ENCODE measurements at places on chromosomes 7 and 10. TPM values are rescaled to one million over a fixed set of nuclear protein-coding genes. Genes with fewer than 3 reads are reported as not detected.

Gene SH2B2
- total RNA-seq = 9.5 TPM

Gene ANKRD2
- not detected for total RNA-seq

Gene DNA2
- 27.6 TPM for total RNA-seq

Gene AKAP9
- total RNA-seq = 84.6 TPM

Gene DNAJC2
- total RNA-seq = 28.2 TPM

Gene LRRC18
- total RNA-seq = not detected

Gene PTPRN2
- total RNA-seq = 16.2 TPM

Gene ASIC3
- 2.2 TPM for total RNA-seq

Gene OPALIN
- total RNA-seq = not detected

Gene ACTL6B
- 2.4 TPM for total RNA-seq

Gene FOXP2
- total RNA-seq = 24.0 TPM

Gene ADRA2A
- 19.3 TPM for total RNA-seq

Gene AKR1C3
- total RNA-seq = 14.6 TPM

Gene TLX1
- total RNA-seq = 0.17 TPM

Gene WDFY4
- 0.05 TPM for total RNA-seq

Gene GIMAP4
- total RNA-seq = not detected

Gene SPDYE2B
- not detected for total RNA-seq

Gene NKX1-2
- 0.48 TPM for total RNA-seq

Gene RBP3
- total RNA-seq = not detected

Gene ZCWPW1
- total RNA-seq = 2.7 TPM

Gene COBL
- 25.7 TPM for total RNA-seq

Gene MRLN
- 0.75 TPM for total RNA-seq

Gene TSPAN14
- 159 TPM for total RNA-seq

Gene FAM24B
- total RNA-seq = not detected

Gene RAMP3
- 0.70 TPM for total RNA-seq

Gene COX15
- 46.5 TPM for total RNA-seq

Gene FAM25A
- not detected for total RNA-seq

Gene C10orf90
- total RNA-seq = 1.5 TPM

Gene HEPACAM2
- 55.7 TPM for total RNA-seq

Gene CHAT
- total RNA-seq = 0.62 TPM

Gene SYT15B
- total RNA-seq = 0.24 TPM

Gene GATA3
- total RNA-seq = 18.5 TPM

Gene ELOVL3
- total RNA-seq = not detected

Gene LYZL1
- total RNA-seq = not detected

Gene SPACDR
- total RNA-seq = 1.4 TPM

Gene MEIG1
- not detected for total RNA-seq

Gene RASSF4
- total RNA-seq = 22.7 TPM

Gene KCNIP2
- total RNA-seq = 1.4 TPM

Gene NEBL
- 55.3 TPM for total RNA-seq

Gene PKD2L1
- 0.26 TPM for total RNA-seq

All from type B pancreatic cell (in vitro differentiated cells).